Activated CD4-positive, alpha-beta T cell treated with anti-CD3 and anti-CD28 coated beads for 1 hour (primary cell): ENCODE measurements at places on chromosomes 6 and 20.

GRCh38 chr6:90948540-90948939 is 361.7 kb upstream of the MAP3K7 start:
- DNase-seq = no peak

GRCh38 chr6:118419448-118420394 is 128.4 kb upstream of the PLN start:
- no peak for DNase-seq

DNA sequence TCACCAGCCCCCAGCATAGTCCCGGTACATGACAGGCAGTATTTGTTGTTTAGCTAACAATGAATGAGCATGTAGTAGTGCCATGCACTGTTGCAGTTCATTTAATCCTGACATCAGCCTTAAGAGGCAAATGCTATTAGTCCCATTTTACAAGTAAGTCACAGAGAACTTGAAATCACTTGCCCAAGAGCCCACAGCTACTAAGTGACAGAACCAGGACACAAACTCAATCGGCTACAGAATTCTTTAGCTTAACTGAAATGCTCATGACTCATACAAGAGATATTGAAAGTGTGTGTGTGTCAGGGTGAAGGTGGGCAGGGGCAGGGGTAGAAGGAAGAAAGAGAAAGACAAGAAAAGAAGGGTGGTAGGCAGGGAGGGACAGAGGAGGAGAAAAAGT is 52.7 kb downstream of the UNC5CL start:
- no peak for DNase-seq

DNA sequence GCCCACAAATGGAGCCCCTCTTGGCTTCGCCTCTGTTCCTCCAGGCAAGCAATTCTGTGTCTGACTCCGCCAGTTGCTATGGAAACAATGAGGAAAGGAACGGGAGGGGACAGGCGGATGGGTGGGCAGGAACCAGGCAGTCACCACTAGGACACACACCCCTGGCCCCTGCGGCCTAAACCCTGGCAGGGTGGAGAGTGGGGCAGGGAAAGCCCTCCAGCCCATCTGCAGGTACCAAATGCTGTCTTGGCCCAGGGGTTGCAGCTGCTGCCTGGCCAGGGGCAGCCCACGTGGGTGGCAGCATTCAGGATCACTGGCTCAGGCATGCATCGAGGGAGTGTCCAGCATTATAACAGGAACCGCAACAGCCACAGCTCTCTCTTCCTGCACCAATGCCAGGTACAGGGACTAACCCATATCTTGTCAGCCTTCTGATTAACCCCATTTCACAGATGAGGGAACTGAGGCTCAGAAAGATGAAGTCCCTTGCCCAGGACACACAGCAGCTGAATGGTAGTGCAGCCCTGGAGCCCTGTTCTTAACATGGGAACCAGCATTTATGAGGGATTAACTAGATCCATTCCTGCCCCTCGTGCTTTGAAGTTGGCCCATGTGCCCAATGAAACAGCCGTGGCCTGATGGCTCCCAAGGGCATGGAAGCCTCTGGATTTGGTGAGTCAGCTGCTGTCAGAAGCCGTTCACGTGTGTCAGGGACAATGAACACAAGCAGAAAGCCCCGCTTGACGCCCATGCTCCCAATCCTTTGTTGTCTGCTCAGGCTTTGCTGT is 66.3 kb downstream of the NOL4L start:
- no peak for DNase-seq

DNA sequence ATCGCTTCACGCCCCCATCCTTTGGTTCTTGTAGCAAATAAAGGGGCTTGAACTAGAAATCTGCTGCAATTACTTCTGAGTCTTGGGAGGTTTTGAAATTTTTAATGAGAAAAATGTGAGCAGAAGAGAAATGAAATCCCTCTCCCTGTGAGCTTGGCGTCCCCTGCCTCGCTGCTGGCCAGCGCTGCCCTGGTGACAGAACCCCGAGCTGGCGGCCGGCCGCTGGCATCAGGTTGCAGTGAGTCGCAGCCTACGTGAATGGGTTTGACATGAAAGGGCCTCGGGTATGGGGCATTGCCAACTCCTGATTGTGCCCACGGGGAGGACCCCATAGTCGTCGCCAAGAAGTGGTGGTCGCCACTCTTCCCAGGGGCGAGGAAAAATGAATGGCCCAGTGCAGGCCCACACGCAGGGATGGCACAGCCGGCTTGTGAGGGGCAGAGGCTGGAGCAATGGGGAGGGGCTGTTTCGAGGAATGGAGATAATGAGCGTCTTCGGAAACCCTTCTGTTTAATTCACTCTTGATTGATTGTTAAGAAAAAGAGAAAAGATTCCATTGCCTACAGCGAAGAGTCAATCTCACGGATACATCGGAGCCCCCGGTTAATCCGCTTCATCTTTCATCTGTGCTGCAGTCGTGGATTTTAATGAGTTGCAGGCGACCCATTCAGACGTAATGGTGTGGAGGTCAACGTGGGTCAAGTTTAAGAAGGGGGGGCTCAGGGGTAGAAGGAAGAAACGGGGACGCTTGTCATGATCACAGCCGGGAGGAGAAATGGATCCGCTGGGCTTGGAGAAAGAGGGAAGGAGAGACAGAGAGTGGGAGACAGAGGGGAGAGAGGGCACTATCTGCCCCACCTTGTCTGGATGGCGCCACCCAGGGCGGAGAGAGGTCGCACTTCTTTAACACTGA is 380.1 kb downstream of the THBS2 start:
- DNase-seq = no peak

GRCh38 chr20:10089871-10090587 is 55.2 kb downstream of the ANKEF1 start:
- no peak for DNase-seq

DNA sequence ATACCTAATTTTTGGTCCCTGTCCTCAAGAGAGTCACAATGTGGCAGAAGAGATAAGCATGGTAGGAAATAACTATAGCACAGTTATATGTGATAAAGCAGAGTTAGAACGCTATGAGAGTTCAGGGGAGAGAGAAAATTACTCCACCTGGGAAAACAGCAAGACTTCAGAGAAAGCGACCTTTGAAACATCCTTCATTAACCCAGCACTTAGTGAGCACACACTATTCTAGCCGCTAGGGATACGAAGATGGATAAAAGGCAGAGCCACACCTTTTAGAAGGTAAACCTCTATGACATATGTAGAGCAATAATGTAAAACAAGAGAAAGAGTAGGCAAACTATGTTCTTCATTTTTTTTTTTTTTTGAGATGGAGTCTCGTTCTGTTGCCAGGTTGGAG is 264.3 kb downstream of the PTPRK start:
- no peak for DNase-seq

- no peak for DNase-seq
These were observed 93.6 kb downstream of the SNAP91 start for GRCh38 chr6:83615025-83615999.

- no peak for DNase-seq
These were observed 149.3 kb downstream of the UTRN start for GRCh38 chr6:144434308-144434990.

DNA sequence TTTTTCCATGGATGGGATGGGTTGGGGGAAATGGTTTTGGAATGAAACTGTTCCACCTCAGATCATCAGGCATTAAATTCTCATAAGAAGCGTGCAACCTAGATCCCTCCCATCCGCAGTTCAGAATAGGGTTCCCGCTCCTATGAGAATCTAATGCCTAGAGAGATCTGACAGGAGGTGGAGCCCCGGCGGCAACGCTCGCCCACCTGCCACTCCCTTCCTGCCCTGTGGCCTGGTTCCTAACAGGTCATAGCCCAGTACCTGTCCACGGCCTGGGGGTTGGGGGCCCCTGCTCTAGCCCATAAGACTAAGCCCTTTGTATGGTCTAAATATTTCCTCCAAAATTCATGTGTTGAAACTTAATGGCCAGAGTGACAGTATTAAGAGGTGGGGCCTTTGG is 92.3 kb upstream of the SALL4 start:
- no peak for DNase-seq

DNA sequence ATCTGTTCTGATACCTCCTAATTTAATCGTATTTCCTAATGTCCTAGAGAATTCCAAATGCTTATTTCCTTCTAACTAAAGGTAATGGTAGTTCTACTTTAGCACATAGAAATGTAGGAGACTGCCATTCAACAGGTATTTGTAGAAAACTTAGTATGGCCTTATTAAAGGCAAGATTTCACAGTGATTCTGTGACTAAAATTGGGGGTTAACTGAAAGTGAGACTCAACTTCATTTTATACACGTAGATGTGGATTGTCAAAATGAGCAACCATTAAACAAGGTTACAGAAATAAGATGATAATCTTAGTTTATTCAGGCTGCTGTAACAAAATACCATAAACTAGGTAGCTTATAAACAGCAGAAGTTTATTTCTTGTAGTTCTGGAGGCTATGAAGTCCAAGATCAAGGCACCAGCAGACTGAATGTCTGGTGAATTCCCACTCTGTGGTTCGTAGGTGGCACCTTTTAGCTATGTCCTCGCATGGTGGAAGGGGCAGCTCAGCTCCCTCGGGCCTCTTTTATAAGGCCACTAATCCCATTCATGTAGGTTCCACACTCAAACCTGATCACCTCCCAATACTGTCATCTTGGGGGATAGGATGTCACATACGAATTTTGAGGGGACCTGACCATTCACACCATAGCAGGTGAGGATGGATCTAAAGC is 38.7 kb downstream of the TAB2 start:
- DNase-seq = no peak

GRCh38 chr20:5143851-5144250 is 17.0 kb downstream of the CDS2 start:
- DNase-seq = no peak

DNA sequence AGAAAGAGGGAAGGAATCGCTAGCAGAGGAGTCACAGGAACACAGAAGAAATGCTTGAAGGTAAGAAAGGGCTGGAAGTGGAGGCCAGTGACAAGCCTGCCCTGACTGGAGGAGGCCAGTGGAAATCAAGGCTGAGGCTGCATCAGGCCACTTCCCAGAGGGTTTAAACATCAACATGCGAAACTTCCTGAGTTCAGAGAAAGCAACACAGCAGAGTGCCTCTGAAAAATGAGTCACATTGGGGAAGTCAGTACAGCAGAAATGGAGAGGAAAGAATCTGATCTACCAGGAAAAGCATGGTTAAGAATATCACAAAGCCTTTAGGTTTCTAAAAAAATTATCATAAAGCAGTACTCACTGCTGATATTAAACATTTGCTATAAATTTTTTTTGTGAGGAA is 23.3 kb downstream of the NAPB start:
- no peak for DNase-seq

DNA sequence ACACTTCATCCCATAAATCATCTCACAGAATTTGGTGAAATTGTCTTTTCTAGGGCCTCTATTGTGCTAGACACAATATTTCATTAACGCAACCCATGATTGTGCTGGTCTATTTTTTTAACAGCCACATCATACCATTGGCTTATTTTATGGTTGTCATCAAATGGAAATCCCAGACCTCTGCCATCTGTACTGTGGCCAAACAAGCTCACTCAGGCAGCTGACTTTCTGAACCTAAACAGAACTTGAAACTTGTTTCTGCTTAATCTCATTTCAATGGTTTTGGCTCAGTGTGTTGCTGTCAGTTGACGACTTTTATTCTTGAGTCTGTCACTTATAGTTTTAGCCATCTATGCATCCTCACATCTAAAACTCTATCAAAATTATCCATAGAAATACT is 111.8 kb downstream of the HAO1 start:
- DNase-seq = no peak
